Hepatocyte (in vitro differentiated cells): ENCODE measurements at places on chromosomes 5 and 9. TPM values are rescaled to one million over a fixed set of nuclear protein-coding genes. Genes with fewer than 3 reads are reported as not detected.

GRCh38 chr9:2413160-2413805, 208.3 kb upstream of the VLDLR start:
- H3K4me1 ChIP-seq: no peaks in the 10 kb centered on the region
- H3K36me3 ChIP-seq: no peaks in the 10 kb centered on the region
- H3K27me3 ChIP-seq: no peaks in the 10 kb centered on the region
- DNase-seq: no peak

DNA sequence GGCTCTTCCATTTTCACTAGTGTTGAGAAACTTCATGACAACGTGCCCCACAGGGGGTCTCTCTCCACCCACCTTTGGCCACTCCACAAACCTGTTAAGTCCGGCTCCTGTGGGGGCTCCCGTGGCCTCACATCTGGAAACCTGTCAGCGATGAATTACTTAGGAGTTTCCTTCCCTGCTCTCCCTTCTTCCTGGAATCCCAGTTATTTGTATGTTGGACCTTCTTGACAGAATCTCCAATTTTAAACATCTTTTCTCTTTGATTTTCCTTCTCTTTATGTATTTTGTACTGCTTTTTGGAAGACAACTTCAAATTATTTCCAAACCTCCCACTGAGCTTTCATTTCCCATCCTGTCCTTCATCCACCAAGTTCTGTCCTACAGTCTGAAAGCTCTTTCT, 55.1 kb upstream of the NRARP start:
- no peaks in the 10 kb centered on the region for H3K36me3 ChIP-seq
- no peak for DNase-seq
- H3K27ac ChIP-seq: no peak overlapping the region
- no peak overlapping the region for H3K4me3 ChIP-seq
- H3K27me3 ChIP-seq: no peaks in the 10 kb centered on the region
- no peaks in the 10 kb centered on the region for H3K4me1 ChIP-seq

DNA sequence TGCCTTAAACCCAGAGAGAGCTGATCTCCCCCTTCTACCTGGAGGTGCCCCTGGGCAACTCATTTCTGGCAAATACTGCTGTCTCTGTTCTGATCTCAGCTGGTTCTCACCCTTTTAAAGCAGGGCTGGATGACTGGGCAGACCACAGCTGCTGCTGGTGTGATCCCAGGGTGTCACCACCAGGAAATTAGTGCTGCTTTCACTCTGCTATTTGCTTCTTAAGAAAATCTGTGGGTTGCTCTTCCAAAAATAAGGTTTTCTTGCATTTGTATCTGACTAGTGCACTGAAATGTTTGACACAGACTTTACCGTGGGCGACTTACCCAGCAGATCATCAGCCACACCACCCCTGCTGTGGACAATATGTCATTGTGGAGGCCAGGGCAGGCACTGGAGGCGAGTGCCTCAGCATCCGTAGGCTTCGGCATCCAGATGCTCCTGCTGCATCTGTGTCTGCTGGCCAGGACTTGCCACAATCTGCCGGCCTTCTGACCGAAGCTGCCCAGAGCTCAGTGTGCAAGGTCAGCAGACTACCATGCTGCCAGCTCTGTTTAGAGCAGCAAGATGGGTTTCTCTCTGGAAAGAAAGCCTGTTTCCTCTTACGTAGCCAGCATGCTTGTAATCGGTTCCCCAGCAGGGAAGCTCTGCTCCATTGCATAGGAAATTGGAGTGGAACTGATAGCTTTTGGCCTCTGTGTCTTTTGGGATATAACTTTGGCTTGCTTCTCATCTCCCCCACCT, 13.6 kb downstream of the ARHGAP26 start:
- DNase-seq: no peak
- peaks cover 14% of the 10 kb centered on the region for H3K4me1 ChIP-seq
- H3K27ac ChIP-seq: no peak overlapping the region
- H3K36me3 ChIP-seq: no peaks in the 10 kb centered on the region

Gene CXXC5
- polyA plus RNA-seq: 98.7 and 106 TPM in 2 replicates

Gene NEK6
- polyA plus RNA-seq: 41.6 and 44.7 TPM in 2 replicates

GRCh38 chr5:141039517-141039916, 11.7 kb upstream of the PCDHB1 start:
- no peaks in the 10 kb centered on the region for H3K27me3 ChIP-seq
- H3K4me3 ChIP-seq: peak overlapping the region; percentile 38
- DNase-seq: peak; percentile 80

GRCh38 chr5:38376404-38376803, 118.0 kb downstream of the EGFLAM start:
- peaks cover 12% of the 10 kb centered on the region for H3K4me1 ChIP-seq
- H3K36me3 ChIP-seq: no peaks in the 10 kb centered on the region
- H3K4me3 ChIP-seq: no peak overlapping the region
- H3K27me3 ChIP-seq: no peaks in the 10 kb centered on the region

Gene SGCD
- 3.8 and 4.5 TPM in 2 replicates for polyA plus RNA-seq

GRCh38 chr9:101119206-101119819, 90.8 kb downstream of the PLPPR1 start:
- H3K27ac ChIP-seq: no peak overlapping the region
- H3K36me3 ChIP-seq: no peaks in the 10 kb centered on the region

DNA sequence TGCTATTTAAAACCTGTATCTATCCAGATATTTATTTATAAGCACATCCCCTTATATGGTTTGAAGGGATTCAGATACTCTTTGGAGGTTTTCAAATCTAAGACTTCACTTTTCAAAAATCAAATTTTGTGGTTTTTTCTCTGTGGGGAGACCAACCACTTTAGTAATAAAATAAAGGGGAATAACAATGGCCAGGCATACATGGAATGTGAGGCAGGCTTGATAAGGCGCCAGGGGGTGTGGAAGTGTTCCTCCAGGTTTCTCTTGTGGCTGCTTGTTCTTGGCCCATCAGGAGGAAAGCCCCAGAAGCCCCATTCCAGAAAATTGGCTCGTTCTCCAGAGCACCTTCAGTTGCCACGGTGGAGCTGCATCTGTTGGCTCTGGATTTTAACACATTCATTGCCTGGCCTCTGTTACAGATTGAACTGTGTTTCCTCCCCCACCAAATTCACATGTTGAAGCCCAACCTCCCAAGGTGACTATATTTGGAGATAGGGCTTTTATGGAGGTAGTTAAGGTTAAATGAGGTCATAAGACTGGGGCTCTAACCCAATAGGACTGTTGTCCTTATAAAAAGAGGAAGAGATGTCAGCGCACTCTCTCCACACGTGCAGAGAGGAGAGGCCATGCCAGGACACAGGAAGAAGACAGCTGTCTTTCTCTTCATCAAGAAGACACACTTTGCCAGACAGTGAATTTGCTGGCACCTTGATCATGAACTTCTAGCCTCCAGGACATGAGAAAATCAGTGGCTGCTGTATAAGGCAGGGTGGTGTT, 195.9 kb downstream of the TMEM38B start:
- no peak overlapping the region for H3K4me3 ChIP-seq
- H3K4me1 ChIP-seq: peaks cover 5% of the 10 kb centered on the region
- no peak overlapping the region for H3K27ac ChIP-seq
- H3K27me3 ChIP-seq: no peaks in the 10 kb centered on the region
- no peak for DNase-seq
- no peaks in the 10 kb centered on the region for H3K36me3 ChIP-seq

- H3K27me3 ChIP-seq: no peaks in the 10 kb centered on the region
- no peaks in the 10 kb centered on the region for H3K4me1 ChIP-seq
- DNase-seq: no peak
- H3K27ac ChIP-seq: no peak overlapping the region
- no peak overlapping the region for H3K4me3 ChIP-seq
- H3K36me3 ChIP-seq: no peaks in the 10 kb centered on the region
Measured at GRCh38 chr5:54673523-54674225, 156.1 kb downstream of the SNX18 start.
